HS-5 (cell line): ENCODE measurements at places on chromosomes 1 and 21.

- DNase-seq = no peak
These were observed 79.5 kb downstream of the EVI5 start for GRCh38 chr1:92705446-92705845.

GRCh38 chr1:97909266-97909665 lies 11.6 kb downstream of the DPYD start:
- no peak for DNase-seq

DNA sequence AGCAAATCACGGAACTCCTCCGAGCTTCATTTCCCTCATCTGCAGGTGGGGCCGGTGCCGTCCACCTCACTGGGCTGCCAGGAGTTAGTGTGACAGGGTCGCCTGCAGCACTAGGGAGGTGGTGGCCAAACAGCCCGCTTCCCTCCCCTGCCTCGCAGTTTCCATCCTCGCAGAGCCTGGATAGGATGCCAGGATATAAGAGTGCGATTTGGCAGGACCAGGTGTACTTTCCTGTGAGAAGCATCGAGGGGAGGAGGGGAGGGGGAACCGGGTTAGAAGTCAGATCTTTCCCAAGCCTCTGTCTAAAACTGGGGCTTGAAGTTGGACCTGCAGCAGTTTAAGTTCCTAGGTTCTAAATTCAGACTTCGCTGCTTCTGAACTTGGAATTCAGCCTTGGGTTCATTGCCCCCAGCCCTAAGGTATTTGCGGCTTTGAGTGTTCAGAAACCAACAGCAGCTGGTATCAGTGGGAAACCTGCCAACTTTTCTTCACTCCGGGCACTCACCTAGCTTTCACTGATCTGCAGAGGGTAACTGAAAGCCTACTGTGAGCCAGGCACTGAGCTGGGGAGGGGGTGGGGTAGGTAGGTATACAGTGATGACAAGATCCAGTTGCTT lies 1.7 kb upstream of the JUN start:
- DNase-seq = no peak

- no peak for DNase-seq
These were observed 45.1 kb upstream of the ROR1 start for GRCh38 chr1:63728611-63729226.

DNA sequence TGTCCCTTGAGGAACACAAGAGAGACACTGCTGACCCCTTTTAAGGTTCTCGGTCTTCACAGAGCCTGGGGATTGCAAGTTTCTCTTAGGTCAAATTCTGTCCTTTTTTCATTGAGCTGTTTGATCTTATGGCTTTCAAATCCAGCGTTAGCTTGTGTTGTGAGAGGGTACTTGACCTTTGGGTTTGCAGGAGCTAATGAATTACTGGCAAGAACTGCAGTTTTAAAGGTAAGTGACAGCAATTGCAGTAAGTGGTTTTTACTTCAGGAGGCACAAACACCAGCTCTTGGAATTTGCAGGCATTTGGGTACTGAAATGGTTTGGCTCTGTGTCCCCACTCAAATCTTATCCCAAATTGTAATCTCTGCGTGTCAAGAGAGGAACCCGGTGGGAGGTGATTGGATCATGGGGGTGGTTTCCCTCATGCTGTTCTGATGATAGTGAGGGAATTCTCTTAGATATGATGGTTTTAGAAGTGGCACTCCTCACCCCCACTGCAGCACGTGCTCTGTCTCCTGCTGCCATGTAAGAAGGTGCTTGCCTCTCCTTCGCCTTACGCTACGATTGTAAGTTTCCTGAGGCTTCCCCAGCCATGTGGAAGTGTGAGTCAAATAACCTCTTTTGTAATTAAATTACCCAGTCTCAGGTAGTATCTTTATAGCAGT lies 134.5 kb upstream of the LYPLAL1 start:
- DNase-seq = no peak

DNA sequence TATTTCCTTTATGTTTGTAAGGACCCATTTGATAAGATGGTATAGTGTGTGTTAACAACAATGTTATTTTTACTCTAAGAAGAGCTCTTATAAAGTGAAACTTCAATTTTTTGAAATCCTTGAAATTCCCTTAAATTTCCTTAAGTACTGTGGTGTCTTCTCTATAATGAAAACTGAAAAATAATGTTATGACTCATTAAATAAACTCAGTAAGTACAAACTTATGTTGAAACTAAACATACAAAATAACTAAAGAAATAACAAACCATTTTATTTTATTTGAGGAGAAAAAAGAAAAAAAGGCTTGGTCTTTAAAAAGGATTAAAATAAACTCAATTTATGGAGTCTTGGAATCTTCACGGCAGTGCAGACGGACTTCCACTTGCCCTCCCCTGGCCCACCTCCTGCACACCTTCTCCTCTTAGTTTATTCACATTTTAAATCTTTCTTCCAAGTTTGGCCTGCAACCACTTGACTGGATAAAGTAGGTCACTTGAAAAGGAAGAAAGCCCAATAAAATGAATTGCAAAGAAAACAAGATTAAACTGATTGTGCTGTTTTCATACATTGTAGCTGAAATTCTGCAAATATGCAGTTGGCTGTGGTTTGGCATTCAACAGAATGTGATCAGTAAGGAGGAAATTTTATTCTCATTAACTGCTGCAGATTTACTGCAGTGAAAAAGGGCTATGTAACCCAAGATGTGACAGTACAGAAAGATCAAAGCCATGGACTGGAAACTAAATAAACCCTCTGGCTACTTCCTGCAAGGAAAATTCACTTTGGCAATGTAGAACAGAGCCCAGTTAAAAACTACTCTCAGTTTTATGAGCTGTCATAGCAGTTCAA lies 48.5 kb upstream of the SCYL3 start:
- no peak for DNase-seq

- DNase-seq = no peak
These were observed 2.6 kb upstream of the SAMD13 start for GRCh38 chr1:84298684-84299535.

DNA sequence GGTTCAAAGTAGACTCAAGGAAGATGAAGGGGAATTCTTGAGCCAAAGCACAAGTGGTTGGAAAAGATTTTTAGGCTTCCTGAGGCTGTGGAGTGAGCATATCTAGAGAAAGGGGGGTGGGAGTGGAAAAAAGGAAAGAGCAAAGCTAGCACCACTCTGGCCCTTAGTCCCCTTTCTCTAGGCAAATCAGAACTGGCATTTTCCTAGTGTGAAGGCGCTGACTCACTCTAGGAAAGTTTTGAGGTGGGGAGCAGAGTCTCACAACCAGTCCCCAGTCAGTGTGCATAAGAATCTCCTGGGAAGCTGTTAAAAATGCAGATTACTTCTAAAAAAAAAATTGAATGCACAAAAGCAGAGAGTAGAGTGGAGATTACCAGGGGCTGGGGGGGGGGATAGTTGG lies 3.4 kb upstream of the GPR89B start:
- no peak for DNase-seq

- peak; percentile 34 for DNase-seq
These were observed 575.8 kb downstream of the NUF2 start for GRCh38 chr1:163897412-163898155.

DNA sequence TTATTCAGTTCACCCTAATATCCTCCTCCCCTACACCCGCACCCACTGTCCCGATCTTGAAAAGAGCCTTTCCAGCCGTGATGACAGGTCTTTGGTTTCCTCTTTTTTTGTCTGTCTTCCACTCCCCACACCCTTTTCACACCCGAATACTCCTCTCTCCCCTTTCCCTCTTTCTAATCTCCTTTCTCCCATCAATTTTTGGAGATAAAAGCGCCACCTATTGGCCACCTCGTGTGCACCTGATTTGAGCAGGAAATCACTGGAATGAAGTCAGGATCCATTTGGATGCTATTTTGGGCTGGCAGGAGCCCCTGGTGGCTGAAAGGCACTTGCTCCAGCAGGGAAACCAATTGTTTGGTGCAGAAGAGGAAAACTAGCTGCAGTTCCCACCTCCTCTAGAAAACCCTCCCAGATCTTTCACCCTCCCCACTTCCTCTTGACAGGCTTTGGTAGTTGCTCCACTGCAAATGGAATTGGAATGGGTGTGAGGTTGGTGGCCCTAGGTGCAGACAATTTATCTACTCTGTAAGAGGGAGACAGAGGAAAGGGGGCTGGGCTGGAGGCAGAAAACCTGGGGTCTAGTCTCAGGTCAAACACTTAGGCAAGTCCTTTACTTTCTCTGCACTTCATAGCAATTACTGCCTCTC lies 8.4 kb downstream of the FOXE3 start:
- peak; percentile 28 for DNase-seq
